Omental fat pad (tissue), 4 donors: ENCODE measurements at places on chromosomes 3 and 15. TPM values are rescaled to one million over a fixed set of nuclear protein-coding genes. Genes with fewer than 3 reads are reported as not detected.

Gene SLC6A11
- not detected for total RNA-seq

Gene EFL1
- 15.9 TPM for total RNA-seq

Gene ATP8B4
- total RNA-seq = 32.3 TPM

Gene KBTBD8
- 2.0 TPM for total RNA-seq

Gene CDHR4
- total RNA-seq = not detected

Gene KLF15
- 22.3 TPM for total RNA-seq

Gene CLEC3B
- 141 TPM for total RNA-seq

DNA sequence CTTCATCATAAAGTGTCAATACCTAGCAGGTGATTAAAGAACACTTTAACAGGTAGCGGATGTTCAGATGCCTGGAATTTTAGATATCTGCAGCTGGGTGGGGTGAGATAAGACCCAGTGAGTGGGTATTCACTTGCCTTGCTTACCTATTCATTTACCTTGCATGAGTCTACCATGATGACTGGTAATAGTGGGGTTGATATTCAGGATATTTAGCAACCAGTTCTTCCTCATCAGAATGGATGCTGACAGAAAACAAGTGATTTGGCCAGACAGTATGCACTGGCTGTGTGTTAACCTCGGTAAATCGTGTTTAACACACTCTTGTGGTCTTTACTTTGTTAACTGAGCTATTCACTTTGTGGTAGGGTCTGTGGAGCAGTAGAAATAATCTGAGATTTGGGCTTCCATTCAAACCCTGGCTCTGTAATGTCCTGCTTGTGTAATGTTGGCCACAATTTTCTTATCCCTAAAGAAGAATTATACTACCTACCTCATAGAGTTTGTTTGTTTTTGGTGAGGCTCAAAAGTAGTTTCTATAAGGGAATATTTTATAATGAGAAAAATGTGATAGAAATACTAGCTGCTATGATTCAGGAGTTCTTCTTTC lies 391.9 kb upstream of the TBL1XR1 start:
- DNase-seq = no peak

DNA sequence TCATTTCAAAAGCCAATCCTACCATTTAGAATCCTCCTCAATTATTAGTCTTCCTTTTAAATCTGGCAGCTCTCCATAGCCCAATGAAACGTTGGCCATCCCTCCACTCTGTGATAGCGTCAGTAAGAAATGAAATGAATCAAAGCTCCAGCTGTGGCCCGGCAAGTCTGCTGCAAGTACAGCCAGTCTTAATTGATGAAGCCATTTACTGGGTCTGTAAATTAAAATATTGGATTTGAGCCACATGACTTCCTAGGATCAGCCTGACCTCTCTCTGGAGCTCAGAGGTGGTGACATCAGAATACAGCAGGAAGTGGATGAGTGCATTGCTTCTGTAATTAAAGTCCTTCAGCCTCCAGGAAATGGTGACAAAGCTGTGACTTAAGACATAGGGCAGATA lies 347.0 kb upstream of the LMCD1 start:
- no peak for DNase-seq

- no peak for DNase-seq
Measured at GRCh38 chr3:133289322-133289721, 110.5 kb upstream of the BFSP2 start.

GRCh38 chr3:124395162-124395561 lies 335.1 kb upstream of the UMPS start:
- DNase-seq = no peak

- no peak for DNase-seq
Measured at GRCh38 chr15:49734831-49735508, 114.1 kb downstream of the DTWD1 start.

- no peak for DNase-seq
Measured at GRCh38 chr15:32956711-32957110, 237.8 kb downstream of the FMN1 start.

DNA sequence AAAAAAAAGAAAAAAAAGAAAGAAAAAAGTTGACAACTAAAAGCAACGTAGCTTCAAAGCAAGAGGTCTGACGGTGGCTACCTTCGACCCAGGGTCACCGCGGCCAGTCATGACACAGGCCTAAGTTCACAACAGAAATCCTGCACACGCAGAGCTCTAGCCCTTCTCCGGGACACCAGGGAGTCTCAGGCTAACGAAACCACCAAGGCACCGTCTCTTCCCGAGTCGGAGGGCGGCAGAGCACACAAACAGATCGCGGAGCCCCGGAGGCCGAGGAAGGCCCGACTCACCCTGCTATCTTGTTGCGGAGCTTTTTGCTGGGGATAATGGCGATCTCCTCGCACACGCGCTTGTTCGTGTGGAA lies 584 bp downstream of the RPS17 start:
- no peak for DNase-seq

DNA sequence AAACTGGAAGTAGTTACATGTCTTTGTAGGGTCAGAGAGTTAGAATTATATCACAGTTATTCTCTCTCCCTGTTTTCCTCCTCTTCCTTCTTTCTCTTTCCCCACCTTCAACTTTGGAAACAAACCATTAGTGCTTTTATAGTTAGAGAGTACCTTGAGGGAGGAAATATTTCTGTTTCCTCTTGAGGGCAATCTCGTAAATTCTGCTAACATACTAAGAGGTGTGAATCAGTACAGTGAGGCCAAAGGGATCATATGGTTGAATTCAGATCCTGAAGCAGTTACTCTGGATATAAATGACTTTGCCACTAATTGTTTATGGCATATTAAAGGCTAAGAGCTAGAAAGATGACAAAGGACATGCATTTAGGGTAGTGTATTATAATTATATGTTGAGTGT lies 60.3 kb upstream of the CCNL1 start:
- no peak for DNase-seq

GRCh38 chr3:66439666-66440344 lies 61.0 kb downstream of the LRIG1 start:
- no peak for DNase-seq

DNA sequence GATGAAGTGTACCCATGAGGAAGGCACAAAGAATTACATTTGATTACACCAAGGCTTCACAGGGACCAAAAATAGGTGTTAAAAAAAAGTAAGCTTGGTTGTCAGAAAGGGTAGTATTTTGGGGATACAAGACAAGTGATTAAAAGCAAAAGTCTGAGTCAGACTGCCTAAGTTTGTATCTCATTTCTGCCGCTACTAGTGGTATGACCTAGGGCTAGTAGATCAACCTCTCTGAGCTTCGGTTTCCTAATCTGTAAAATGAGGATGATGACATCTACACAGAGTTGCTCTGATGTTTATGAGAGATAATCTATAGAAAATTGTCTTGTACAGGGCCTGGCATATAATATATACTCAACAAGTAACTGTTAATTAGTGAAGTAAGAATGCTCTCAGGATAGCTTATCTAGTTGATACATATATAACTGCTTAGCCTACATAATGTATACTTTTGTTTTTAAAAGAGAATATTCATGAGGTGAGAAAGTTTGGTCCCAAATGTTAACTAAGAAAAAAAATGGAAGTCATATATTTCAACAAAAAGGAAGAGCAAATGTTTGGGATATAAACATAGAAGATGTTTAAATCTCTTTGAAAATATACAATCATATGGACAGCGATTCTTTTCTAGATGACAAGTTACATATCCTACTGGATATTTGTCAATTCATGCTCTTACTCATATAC lies 163.0 kb upstream of the SLC2A2 start:
- no peak for DNase-seq

GRCh38 chr3:126963261-126964190 lies 19.4 kb upstream of the PLXNA1 start:
- DNase-seq = no peak

GRCh38 chr3:61417352-61417751 lies 144.0 kb upstream of the PTPRG start:
- DNase-seq = no peak

- DNase-seq = no peak
Measured at GRCh38 chr3:169563775-169564059, 99.8 kb downstream of the MECOM start.

DNA sequence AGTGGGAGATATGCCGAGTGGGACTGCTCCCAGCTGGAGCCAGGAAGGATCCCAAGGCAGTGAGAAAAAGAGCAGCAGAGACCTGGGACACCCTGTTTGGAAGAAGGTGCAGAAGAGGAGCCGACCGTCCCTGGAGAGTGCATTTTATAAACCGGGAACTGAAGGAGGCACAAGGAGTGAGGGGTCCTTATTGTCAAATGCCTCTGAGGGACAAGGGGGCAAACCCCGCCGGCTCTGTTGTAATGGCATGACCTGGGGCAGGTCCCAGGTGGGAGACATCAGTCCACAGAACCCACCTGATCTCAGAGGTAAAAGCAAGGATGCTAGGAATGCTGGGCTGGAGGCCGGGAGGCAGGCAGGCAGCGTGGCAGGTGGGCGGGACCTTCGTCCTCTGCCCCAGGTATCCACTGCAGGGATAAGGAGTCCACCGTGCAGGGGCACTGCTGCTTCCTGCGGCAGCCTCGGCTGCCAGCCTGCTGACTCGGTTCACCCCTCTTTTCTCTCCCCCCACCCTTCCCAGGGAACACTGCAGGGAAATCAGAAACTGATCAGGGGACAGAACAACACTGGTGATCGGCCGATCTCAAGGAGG lies 26.9 kb downstream of the ADAMTS17 start:
- DNase-seq = no peak
